ENCODE measurements at places on chromosomes 7 and 10. TPM values are rescaled to one million over a fixed set of nuclear protein-coding genes. Genes with fewer than 3 reads are reported as not detected.

Gene PRSS2
- not detected for total RNA-seq

Gene FAM25G
- not detected for total RNA-seq

Gene FLNC
- total RNA-seq, result 0.02 TPM

Gene FAM24A
- not detected for total RNA-seq

Gene COL13A1
- total RNA-seq, result not detected
